ENCODE measurements at places on chromosomes 16 and 17.

GRCh38 chr16:81313701-81314602, 810 bp upstream of the GAN start:
- no peak for DNase-seq

- DNase-seq: no peak
These were observed 27.7 kb downstream of the RTN4RL1 start for GRCh38 chr17:1997289-1997926.

- DNase-seq: no peak
These were observed 1.1 kb downstream of the P4HB start for GRCh38 chr17:81858967-81859905.

GRCh38 chr16:35741546-35741945, 2282.1 kb downstream of the TP53TG3F start:
- no peak for DNase-seq

GRCh38 chr16:4008116-4008515, 108.1 kb downstream of the ADCY9 start:
- no peak for DNase-seq

DNA sequence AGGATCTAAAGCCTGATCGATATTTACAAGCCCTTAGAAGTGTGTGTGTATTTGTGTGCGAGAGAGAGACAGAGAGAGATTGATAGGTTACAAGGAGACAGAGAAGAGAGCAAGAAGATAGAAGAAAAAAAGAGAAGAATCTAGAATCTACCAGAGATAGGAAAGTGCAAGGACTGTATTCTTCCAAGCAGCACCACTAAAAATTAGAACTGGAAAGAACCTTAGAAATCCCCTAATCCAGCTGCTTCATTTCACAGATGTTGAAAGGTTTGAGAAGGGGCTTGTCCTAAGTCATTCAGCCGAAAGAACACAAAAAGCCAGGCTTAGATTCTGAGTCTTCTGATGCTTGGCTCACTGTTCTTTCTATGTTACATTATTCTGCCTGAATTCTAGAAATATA, 92.2 kb downstream of the HS3ST3A1 start:
- no peak for DNase-seq

DNA sequence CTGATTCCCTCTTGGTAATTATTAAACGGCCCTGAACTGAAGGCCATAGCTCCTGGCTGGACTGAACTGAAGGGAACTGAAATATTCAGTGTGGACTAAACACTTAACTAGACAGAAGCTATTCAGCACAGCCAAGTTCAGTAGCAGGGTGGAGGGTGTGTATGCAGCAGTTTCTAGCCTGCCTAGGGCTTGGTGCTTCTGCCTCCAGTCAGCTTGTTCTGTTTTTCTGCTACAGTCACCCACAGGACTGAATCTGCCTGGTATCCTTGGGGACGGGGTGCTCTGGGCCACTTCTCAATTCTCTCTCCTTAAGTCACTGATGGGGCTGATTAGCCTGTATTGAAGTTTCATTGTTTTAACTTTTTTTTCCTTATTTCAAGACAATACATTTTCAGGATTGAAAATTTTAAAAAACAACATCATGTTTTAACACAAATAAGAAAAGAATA, 77.1 kb downstream of the WWP2 start:
- no peak for DNase-seq

DNA sequence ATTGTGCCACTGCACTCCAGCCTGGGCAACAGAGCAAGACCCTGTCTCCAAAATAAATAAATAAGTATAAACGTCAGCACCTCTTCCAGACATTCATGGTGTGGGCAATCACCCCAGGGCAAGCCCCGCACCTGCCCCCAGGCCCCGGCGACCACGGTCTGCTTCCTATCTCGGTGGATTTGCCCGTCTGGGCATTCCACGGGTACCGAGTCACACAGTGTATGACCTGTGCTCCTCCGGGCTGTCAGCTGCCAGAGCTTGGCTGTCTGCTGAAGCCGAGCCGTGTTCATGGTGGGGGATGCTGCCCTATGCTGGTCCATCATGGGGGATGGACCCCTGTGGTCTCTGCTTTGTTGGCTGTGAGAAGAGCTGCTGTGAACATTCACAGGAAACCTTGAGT, 15.4 kb downstream of the CYBC1 start:
- DNase-seq: no peak

DNA sequence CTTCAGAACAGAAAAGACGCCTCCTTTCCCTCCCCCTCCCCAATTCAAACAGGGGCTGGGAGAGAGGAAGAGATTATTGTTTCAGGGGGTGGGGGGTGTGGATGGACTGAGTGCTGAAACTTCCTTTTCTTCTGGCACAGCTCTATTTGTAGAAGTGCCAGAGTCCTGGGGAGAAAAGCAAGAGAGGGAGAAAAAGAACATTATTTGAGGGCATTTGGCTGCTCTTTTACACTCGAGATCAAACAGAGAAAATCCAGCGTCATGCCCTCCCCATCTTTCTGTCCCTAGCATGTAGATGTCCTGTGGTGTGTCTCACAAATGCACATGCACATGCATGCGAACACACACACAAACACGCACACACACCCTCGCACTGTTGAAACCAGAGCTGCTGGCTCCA, 13.0 kb downstream of the ARL4D start:
- no peak for DNase-seq

DNA sequence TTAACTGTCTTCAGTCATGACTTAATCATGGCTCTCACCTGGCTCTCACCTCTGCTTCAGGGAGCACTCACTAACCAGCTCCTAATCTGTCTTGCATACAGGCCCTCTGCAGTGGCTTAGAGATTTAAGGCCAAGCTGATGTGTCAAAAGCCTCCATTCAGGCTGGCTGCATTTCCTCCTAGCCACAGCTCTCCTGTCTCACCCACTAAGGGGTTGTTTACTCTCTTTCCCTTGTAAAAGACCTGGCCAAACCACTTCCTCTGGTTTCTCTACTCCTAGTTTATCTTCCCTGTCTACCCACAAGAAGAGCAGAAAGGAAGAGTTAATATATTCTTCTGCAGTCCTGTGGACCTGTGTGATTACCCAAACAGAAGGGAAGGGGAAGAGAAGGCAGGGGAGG, 9.3 kb upstream of the ASIC2 start:
- no peak for DNase-seq

GRCh38 chr16:53600126-53600525, 97.1 kb upstream of the AKTIP start:
- DNase-seq: no peak

- DNase-seq: no peak
These were observed 31.6 kb downstream of the TEKT5 start for GRCh38 chr16:10663146-10663545.

- DNase-seq: no peak
These were observed 73.5 kb downstream of the GOSR1 start for GRCh38 chr17:30550512-30551273.

DNA sequence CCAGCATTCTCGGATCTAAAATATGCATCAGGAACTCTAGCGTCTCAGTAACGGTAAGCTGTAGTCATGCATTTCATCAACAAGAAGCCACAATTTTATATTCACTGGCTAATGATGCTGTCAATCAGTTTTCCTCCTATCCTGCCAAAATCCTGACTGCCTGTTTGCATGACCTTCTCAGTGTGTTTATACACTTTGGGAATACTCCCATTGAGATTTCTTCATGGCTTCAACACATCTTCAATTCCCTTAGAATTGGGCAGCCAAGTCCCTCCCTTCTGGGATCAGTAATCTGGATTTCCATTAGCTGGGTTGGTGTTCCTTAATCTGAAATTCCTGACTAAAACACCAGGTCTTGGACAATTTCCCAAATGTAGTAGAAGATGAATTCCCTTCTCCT, 348.9 kb upstream of the DYNLRB2 start:
- DNase-seq: no peak

DNA sequence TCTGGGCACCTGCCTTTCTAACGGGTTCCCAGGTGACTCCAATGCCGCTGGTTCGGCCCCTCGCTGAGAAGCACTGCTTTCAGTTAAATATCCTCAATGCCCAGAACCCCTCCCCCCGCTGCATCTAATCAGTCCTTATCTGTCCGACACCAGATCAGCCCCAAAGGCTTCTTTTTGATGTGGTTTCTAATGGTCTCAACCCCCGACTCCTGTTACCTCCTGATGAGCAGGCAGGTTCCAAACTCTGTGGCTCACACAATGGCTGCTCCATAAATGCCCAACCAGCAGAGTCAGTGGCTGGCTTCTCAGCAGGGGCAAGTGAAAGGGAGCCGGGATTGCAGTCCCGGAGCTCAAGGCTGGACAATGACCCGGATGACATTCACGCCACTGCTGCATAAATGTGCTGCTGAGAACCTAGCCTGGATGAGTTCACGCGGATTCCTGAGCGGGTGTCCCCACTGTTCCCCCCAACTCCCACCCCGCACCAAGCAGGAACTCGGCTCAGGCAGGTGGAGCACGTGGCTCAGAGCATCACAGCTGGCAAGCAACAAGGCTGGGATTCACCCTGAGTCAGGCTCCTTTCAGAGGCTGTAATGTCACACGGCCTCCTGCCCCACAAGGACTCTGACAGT, 1.0 kb upstream of the SLC38A8 start:
- no peak for DNase-seq

DNA sequence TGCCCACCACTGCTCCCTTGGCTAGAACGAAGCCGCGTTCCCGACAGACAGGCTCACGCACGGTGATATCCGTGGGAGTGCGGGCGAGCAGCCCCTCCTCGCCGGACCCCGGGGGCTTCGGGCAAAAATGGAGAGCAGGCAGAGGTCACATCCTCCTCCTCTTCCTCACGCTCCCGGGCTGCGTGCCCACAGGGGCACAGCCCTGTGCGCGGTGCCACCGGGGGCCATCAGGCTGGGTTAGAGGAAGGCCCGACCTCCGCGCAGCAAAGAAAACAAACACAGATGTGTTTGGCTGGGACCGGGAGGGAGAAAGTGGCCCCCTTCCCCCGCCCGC, 519 bp upstream of the NTN1 start:
- no peak for DNase-seq

DNA sequence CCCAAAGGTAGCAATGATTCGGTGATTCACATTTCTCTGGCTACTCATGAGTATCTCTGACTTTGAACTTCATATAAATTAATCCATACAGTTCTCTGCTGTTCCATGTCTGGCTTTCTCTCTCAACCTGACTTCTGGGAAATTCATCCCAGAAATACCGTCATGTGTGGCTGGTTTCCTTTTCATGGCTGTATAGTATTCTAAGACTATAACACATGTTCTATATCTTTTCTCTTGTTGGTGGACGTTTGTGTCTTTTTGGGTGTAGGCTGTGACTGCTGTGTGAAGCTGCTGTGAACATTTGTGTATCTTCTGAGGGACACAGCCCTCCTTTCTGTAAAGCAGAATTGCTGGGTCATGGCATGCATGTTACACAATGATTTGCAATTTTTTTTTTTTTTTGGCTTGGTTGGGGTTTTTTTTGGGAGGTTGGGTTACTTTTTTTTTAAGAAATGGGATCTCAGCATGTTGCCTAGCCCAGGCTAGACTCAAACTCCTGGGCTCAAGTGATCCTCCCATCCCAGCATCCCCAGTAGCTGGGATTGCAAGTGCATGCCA, 6.3 kb downstream of the TTYH2 start:
- no peak for DNase-seq

GRCh38 chr16:4351880-4352279, 759 bp upstream of the PAM16 start:
- no peak for DNase-seq

GRCh38 chr16:81210807-81211206, 27.7 kb upstream of the BCO1 start:
- no peak for DNase-seq

GRCh38 chr16:6335072-6335471, 997.6 kb upstream of the RBFOX1 start:
- no peak for DNase-seq

DNA sequence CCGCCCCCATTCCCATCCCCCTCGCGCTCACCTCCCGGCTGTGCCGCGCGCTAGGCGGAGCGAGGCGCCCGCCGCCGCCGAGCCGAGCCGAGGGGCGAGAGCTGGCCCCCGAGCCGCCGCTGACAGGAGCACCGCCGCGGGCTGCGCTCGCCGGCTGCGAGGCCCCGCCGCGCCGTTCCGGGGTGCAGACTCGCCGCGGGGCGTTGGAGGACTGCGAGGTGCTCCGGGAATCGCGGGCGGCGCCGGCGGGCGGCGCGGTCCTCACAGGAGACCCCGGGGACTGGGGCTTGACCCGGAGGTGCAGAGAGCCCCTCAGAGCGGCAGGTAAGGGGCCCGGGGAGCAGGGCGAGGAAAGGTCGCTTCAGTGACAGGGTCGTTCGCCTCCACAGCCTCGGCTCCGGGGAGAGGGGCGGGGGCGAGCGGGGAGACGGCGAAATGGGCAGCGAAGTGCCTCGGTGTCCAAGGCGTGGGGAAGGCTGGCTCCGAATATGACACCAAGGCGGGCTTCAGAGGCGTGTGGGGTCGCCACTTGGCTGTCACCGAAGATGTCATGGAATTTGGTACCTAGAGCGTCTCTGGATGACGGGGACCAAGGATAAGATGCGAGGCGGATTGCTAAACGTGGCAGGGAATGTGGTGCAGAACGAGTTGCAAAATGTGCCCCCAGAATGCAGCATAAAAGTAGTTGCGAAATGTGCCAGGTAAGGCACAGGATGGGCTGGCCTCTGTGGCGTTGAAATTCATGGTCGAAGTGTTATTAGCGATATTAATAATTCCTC, 580 bp downstream of the TANC2 start:
- DNase-seq: no peak

DNA sequence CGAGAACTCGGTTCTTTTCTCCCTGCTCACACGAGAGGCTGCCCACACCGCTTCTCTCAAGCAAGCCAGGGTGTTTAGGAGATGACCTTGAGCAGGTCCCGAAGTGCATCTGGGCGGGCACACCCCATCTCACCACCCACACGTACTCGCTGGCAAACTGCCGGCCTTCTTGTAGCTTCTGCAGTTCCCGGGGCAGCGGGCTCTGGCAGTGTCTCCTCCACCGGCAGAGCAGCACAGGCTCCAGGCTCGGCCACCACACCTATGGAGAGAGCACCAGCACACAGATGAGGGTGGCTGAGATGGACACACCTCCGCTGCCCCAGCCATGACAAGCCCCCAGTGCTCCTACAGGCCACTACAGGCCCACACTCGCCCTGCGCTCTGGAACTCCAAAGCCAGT, 23.5 kb downstream of the ZNF276 start:
- DNase-seq: no peak

DNA sequence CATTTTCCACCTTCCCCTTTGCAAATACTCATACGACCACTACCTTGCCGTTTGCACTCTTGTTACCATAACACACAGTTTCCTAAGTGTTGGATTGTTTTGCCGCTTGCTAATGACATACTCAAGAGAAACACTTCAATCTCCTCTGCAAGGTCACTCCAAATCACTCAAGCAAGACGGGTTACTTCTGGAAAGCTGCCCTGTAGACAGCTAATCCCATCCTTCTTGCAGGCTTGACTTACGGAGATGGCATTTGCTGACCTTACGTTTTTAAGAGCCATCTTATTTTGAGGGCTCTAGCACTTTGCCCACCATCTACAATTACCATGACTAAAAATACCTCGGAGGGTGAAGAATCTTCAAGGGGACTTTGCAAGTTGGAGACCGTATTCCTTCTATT, 46.2 kb downstream of the MYH3 start:
- DNase-seq: no peak

- DNase-seq: peak; percentile 53
These were observed 2.8 kb upstream of the ALDH3A2 start for GRCh38 chr17:19645734-19646201.

GRCh38 chr16:57610611-57611010, 17.8 kb upstream of the ADGRG1 start:
- DNase-seq: no peak

GRCh38 chr16:71637398-71637797, 11.4 kb downstream of the MARVELD3 start:
- no peak for DNase-seq
